GM23338 (cell line): ENCODE measurements at places on chromosomes 5 and 9. TPM values are rescaled to one million over a fixed set of nuclear protein-coding genes. Genes with fewer than 3 reads are reported as not detected.

DNA sequence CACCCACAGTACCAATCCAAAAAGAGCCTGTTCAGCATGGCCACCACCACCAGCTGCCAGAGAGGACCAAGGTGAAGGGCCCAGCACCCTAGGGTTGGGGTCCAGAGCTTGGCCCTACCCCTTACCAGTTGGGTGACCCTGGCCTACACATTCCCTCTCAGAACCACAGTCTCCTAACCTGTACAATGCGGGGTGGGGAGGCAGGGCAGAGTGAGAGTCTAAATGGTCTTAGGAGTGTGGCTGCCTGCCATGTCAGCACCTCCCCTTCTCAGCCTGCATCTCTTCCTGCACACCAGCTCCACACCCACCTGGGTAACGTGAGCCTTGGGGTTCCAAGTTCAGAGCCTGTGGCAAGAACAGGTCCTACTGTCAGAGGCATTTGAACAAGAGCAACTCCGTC lies 92.2 kb downstream of the C5orf15 start:
- peaks cover 19% of the 10 kb centered on the region for H3K4me1 ChIP-seq
- no peaks in the 10 kb centered on the region for H3K36me3 ChIP-seq
- DNase-seq: no peak
- H3K27ac ChIP-seq: no peak overlapping the region
- H3K27me3 ChIP-seq: no peaks in the 10 kb centered on the region
- H3K4me3 ChIP-seq: no peak overlapping the region

GRCh38 chr5:148887123-148887881 lies 60.9 kb downstream of the ADRB2 start:
- H3K4me3 ChIP-seq: no peak overlapping the region
- no peak for DNase-seq
- no peak overlapping the region for H3K27ac ChIP-seq
- no peaks in the 10 kb centered on the region for H3K4me1 ChIP-seq
- H3K27me3 ChIP-seq: no peaks in the 10 kb centered on the region

GRCh38 chr5:145568581-145568980 lies 266.6 kb downstream of the PRELID2 start:
- DNase-seq: no peak
- no peaks in the 10 kb centered on the region for H3K36me3 ChIP-seq

The HIGD2A gene
- polyA plus RNA-seq: 194 and 206 TPM in 2 replicates

DNA sequence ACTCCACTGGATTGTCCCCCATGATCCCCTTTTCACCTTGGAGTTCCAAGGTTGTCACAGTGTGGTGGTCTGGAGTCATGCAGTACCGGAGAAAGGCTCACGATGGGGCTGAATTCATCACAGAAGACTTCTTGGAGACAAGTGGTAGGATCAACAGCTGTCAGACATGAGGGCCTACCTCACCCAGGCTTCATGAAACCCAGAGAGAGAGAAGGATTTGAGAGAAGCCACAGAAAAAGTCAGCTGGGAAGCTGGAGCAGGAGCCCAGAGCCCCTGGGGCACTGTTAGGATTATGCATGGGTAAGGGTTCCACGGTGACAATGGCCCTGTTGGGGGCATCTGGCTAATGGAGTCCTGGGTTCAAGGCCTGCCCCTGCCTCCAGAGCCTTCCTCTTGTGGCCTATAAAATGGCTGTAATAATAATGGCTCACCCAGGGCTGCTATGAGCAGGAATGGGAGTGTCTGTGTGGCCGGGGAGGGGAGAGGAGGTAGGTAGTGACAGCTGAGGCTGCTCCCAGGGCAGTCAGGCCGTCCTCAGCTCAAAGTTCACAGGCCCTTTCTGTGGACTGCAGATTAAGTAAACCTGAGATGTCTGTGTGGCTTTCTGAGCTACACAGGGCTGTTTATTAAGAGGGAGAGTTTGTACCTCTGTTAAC lies 910 bp downstream of the TRIM14 start:
- no peak overlapping the region for H3K27ac ChIP-seq
- DNase-seq: peak; percentile 40
- H3K4me1 ChIP-seq: no peaks in the 10 kb centered on the region; the same call in 1 of the 2 replicates
- H3K27me3 ChIP-seq: no peaks in the 10 kb centered on the region
- H3K4me3 ChIP-seq: peak overlapping the region; percentile 52
- H3K36me3 ChIP-seq: no peaks in the 10 kb centered on the region

The STPG3 gene
- polyA plus RNA-seq: not detected in 2 replicates

- H3K27me3 ChIP-seq: no peaks in the 10 kb centered on the region
- no peaks in the 10 kb centered on the region for H3K36me3 ChIP-seq
- H3K4me3 ChIP-seq: no peak overlapping the region
Measured at GRCh38 chr5:159018855-159019254, 80.9 kb downstream of the EBF1 start.

DNA sequence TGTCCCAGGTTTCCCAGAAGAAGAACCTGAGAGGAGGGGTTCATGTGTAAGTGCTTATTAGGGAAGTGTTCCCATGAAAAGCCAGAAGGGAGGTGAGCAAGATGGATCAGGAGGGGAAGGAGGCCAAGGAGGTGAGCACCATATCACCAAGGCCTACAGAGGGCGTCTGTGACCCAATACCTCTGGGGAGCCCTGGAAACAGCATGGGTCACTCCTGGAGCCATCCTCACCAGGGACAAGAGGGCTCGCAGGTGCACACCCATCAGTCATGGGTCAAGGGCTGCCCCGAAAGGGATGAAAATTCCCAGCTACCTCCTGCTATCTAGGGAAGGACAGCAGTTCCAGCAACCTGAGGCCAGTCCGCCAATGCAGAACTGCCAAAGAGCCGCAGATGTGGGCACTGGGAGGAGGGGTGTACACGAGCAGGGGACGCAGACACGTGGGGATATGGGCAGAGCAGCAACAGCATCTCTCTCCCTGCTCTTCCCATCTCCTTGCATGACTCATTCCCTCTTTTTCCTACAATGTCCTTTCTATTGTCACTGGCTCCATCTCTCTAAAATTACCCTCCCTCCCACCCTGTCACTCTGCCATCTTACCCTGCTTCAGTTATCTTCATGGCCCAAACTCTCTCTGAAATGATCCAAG lies 167.6 kb upstream of the FSTL4 start:
- no peaks in the 10 kb centered on the region for H3K4me1 ChIP-seq
- no peak overlapping the region for H3K4me3 ChIP-seq
- H3K27me3 ChIP-seq: no peaks in the 10 kb centered on the region
- H3K27ac ChIP-seq: no peak overlapping the region

- H3K36me3 ChIP-seq: no peaks in the 10 kb centered on the region
- peaks cover 30% of the 10 kb centered on the region for H3K4me1 ChIP-seq
- H3K4me3 ChIP-seq: no peak overlapping the region
- H3K27ac ChIP-seq: no peak overlapping the region
Measured at GRCh38 chr9:655875-656274, 185.6 kb upstream of the DMRT1 start.

- no peak for DNase-seq
- no peak overlapping the region for H3K4me3 ChIP-seq
- no peak overlapping the region for H3K27ac ChIP-seq
- no peaks in the 10 kb centered on the region for H3K27me3 ChIP-seq
- H3K4me1 ChIP-seq: no peaks in the 10 kb centered on the region
Measured at GRCh38 chr5:155064580-155064979, 51.0 kb downstream of the KIF4B start.

The ARHGEF37 gene
- polyA plus RNA-seq: 0.78 and 0.79 TPM in 2 replicates

DNA sequence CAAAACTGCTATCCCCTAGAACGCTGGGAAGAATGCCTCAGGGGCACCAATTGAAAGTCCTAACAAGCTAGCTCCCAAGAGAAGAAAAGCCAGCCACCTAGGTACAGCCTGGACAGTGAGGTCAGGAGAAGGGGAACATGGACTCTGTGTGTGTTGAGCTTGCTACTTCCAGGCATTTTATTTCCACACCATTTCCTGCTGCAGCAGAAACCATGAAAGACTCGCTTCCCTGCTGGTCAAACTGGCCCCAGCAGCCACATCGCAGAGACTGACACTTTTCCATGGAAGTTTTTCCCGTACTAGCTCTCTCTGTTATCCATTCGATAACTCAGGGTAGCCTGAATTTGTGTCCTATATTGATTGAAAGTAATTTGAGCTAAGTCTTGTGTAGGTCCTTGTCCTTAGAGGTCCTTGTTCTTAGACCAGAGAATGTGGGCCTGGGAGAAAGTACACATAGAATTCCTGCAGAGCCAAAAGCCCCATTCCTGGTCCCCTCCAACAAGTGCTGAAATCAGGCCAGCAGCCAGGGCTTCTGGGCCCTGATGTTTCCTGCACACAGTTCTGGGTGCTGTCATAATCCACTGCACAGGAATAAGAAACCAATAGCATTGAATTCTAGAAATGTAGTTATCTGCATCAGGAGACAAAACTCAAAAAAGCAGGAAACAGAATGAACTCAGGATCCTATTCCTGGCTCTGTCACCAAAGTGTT lies 96.6 kb downstream of the BRINP1 start:
- H3K27me3 ChIP-seq: no peaks in the 10 kb centered on the region
- peaks cover 28% of the 10 kb centered on the region for H3K4me1 ChIP-seq
- H3K36me3 ChIP-seq: no peaks in the 10 kb centered on the region
- no peak overlapping the region for H3K4me3 ChIP-seq

The DAB2 gene
- 6.0 and 6.4 TPM in 2 replicates for polyA plus RNA-seq

DNA sequence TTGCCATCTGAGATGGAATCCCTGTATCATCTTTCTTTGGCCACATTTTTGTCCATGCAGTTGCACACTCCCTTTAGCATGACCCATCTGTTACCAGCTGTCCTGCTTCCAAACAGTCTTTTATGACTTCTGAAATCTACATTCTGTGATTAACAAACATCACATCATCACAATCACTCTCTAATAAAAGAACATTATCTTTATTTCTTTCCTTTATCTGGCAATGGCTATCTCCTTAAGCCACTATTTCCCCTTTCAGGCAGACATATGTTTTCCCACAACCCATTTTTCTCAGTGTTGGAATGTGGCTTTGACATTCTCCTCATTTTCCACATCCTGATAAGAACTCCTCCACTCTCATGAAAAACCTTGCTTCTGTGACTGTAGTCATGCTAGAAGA lies 141.0 kb downstream of the ST8SIA4 start:
- peaks cover 22% of the 10 kb centered on the region for H3K27me3 ChIP-seq
- no peaks in the 10 kb centered on the region for H3K36me3 ChIP-seq

- H3K36me3 ChIP-seq: no peaks in the 10 kb centered on the region
- H3K27ac ChIP-seq: no peak overlapping the region
- H3K4me3 ChIP-seq: no peak overlapping the region
- DNase-seq: no peak
- no peaks in the 10 kb centered on the region for H3K27me3 ChIP-seq
- H3K4me1 ChIP-seq: no peaks in the 10 kb centered on the region
Measured at GRCh38 chr5:156473269-156473908, 146.4 kb downstream of the SGCD start.

DNA sequence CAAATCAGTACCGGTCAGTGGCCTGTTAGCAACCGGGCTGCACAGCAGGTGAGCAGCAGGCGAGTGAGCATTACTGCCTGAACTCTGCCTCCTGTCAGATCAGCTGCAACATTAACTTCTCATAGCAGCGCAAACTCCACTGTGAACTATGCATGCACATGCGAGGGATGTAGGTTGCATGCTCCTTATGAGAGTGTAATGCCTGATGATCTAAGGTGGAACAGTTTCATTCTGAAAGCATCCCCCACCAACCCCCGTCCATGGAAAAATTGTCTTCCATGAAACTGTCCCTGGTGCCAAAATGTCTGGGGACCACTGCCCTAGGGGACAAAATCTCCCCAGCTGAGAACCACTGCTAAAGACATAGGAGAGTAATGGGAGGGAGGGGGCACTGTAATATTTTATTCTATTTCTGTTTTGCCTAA lies 51.1 kb downstream of the P4HA2 start:
- no peak overlapping the region for H3K27ac ChIP-seq
- H3K36me3 ChIP-seq: no peaks in the 10 kb centered on the region
- no peaks in the 10 kb centered on the region for H3K27me3 ChIP-seq

- peaks cover 11% of the 10 kb centered on the region; the same call in 1 of the 2 replicates for H3K4me1 ChIP-seq
- H3K27ac ChIP-seq: no peak overlapping the region
- no peak overlapping the region for H3K4me3 ChIP-seq
- no peaks in the 10 kb centered on the region for H3K27me3 ChIP-seq
Measured at GRCh38 chr9:77912895-77913693, 118.5 kb downstream of the GNAQ start.

- H3K4me1 ChIP-seq: peaks cover 7% of the 10 kb centered on the region; the same call in 1 of the 2 replicates
- no peak overlapping the region for H3K4me3 ChIP-seq
- H3K27me3 ChIP-seq: no peaks in the 10 kb centered on the region
- no peak for DNase-seq
Measured at GRCh38 chr5:37533851-37534250, 154.7 kb downstream of the WDR70 start.

- no peaks in the 10 kb centered on the region for H3K36me3 ChIP-seq
- no peaks in the 10 kb centered on the region for H3K27me3 ChIP-seq
- H3K4me1 ChIP-seq: no peaks in the 10 kb centered on the region
- no peak overlapping the region for H3K27ac ChIP-seq
- H3K4me3 ChIP-seq: peak overlapping the region; percentile 53
Measured at GRCh38 chr5:150801117-150801927, 22.8 kb downstream of the SMIM3 start.

The TSTD2 gene
- polyA plus RNA-seq: 8.5 and 10.2 TPM in 2 replicates

The GFPT2 gene
- 74.6 and 82.6 TPM in 2 replicates for polyA plus RNA-seq

DNA sequence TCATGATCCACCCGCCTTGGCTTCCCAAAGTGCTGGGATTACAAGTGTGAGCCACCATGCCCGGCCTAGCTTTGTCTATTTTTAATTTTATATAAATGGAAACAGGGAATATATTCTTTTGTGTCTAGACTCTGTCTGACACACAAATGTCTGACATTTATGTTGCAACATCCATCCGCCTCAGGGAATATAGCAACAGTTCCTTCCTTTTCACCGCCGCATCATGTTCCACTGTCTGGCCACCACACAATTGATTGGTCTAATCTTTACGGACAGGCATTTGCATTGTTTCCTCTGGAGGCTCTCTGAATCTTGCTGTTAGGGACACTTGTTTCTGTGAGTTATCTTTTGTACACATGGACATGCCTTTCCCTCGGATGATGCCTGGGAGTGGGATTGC lies 20.1 kb upstream of the TBC1D9B start:
- H3K4me1 ChIP-seq: peaks cover 4% of the 10 kb centered on the region
- H3K4me3 ChIP-seq: no peak overlapping the region
- H3K27ac ChIP-seq: no peak overlapping the region
- H3K36me3 ChIP-seq: no peaks in the 10 kb centered on the region
- DNase-seq: no peak

- H3K27me3 ChIP-seq: no peaks in the 10 kb centered on the region
- DNase-seq: no peak
Measured at GRCh38 chr5:2272755-2273154, 390.0 kb upstream of the IRX4 start.

The BTNL3 gene
- polyA plus RNA-seq: 0.08 TPM in 1 of 2 replicates, not detected in the other

GRCh38 chr5:176781638-176782570 lies 28.5 kb upstream of the UNC5A start:
- no peaks in the 10 kb centered on the region for H3K27me3 ChIP-seq
- H3K4me1 ChIP-seq: 0 out of 2 replicates have a peak, but pooled peaks cover 9% of the 10 kb centered on the region
- H3K36me3 ChIP-seq: no peaks in the 10 kb centered on the region
- DNase-seq: no peak
- no peak overlapping the region for H3K4me3 ChIP-seq
- no peak overlapping the region for H3K27ac ChIP-seq

DNA sequence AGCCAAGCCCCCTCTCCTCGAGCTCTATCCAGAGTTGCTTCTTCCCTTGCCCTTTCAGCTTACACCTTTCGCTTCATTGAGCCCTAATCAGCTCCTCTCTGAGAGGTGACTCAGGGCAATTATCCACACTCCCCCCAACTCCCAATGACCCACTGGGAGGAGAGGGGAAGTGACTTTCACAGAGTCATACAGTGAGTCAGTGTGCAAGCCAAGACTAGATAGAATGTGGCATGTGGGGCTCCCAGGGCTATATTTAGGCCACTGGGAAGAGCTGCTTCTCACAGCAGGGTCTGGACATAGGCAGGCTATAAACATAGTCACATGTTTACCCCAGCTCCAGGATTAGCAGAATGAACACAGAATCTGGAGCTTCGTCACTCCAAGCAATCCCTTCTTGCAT lies 57.4 kb downstream of the NRG2 start:
- H3K4me1 ChIP-seq: peaks cover 6% of the 10 kb centered on the region; the same call in 1 of the 2 replicates
- no peak overlapping the region for H3K4me3 ChIP-seq
- no peak overlapping the region for H3K27ac ChIP-seq
- no peaks in the 10 kb centered on the region for H3K27me3 ChIP-seq
- DNase-seq: no peak
